ENCODE measurements at places on chromosomes 5 and 9.
A peak's percentile ranks its signal among the peaks of the same experiment; 100 is the strongest.

DNA sequence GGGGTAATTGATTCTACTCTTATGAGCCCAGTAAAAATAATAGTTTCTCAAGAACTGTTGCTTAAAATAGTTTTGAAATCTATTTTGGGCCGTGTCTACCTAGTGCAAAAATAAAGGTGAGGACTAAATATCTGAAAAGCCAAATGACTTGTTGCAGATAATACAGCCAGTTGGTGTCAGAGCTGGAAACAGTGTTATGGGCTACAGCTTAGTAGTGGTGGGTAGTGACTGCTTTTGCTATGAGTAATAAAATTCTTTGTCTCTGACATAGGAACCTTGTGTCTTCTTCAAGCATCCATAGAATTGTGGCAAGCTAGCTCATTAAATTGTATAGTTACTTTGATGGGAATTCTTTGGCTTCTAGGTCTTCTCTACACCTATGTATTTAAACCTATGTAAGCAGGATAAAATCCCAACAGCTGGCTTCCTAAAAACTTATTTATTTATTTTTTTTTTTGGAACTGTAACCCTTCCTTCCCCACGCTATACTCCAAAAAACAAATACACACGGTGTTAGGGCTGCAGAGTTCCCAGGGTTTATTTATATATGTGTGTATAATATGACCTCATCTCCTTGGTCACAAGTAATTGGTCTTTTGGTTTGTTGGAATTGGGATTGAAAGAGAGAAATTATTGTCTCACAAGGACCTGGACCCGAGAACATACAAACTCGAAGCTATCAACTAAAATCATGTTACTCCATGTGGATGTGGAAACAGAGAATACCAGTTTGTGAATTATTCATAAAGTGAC is 138.0 kb downstream of the NUDT12 start:
- DNase-seq = no peak

DNA sequence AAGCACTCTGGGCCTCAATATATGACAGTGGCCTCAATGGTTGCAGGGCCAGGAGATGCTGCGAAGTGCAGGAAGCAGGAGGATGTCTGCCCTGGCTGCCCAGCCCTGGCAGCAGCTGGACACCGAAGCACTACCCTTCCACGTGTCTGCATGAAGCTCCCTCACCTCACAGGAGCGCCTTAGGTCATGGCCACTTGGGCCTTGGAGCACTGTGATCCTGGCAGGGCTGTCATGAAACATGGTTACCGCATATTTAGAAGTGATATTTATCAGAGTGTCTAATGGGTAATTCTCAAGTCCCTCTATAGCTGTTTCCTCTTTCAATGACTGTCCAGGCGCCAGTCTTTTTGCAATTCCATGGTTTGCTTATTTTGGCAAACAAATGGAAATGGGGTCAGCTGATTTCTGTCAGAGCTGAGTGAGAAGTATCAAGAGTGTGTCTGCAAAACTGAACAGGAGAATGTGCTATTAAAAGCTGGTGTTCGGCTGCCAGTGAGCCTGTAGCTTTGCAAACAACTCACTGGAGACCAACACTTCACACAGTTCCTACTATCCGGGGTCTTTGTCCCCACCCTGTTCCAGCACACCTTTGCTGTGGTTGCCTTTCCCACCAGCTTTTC is 285.9 kb downstream of the KIF4B start:
- DNase-seq = no peak

- DNase-seq = no peak
These were observed 20.2 kb upstream of the N4BP3 start for GRCh38 chr5:178093134-178093533.

- no peak for DNase-seq
These were observed 80.2 kb downstream of the PJA2 start for GRCh38 chr5:109329333-109330237.

DNA sequence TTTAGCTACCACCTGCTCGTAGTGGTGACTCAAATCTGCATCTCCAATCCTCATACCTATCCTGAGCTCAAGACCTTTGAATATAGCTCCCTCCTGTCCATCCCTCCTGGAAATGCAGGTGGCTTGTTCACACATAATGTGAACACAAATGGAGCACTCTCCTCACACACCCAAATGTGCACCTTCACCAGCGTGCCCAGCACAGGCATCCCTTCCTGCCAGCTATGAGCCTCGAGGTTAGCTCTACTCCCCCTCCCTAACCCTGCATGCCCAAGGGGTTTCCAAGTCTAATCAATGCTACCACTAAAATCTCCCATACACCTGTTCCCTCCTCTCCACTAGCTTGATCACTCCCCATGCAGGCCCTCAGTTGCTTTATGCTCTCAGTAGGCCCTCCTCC is 2.2 kb upstream of the TGFBI start:
- no peak for DNase-seq

GRCh38 chr9:127133739-127134167 is 11.3 kb upstream of the ANGPTL2 start:
- DNase-seq = no peak

- peak; percentile 3 for DNase-seq
These were observed 756 bp upstream of the PRR7 start for GRCh38 chr5:177445917-177446199.

DNA sequence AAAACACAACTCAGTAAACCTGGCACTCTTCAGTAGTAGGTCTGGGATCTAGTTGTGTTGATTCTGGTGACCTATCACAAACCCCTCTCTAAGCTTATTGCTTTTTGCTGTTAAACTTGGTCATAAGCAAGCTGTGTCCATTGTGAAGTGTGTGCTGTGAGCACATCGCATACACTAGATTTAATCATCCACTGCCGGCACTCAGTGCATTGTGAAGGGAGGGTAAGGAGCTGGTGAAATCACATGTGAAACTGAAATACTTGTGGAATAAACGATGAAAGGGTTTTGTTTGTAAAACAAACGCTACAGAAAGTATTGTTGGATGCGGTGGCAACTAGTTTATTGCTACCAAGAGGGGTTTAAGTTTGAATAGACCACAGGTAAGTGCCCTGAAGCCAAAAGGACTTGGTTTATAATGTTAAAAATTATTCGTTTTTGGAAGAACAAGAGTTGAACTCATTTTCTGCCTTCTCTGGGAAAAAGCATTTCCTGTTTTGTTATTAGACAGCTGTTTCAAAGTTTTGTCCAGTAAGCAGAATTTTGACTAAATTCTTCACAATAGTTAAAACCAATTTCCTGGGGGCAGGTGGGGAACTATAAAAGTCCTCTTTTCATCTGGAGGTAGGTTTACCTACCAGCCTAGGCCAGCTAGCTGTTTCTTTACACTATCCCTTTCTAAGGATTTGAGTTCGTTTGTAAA is 24.6 kb downstream of the TJP2 start:
- DNase-seq = no peak

DNA sequence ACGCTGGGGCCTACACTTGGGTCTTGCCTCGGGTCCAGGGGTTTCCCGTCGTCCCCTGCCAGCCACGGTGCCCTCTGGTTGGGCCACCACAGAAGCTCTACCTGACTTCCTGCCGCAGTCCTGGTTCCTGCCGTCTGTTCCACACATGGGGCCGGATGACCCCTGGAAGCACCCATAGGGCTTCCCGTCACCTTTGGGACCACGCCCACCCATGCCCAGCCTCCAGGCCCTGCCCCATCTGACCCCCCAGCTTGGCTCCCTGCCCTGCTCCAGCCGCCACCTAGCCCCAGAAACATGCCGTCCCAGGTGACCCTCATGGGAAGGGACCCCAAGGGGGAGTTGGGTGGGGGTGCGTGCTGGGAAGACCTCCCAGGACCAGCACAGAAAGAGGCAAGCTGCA is 13.7 kb downstream of the MRPL36 start:
- no peak for DNase-seq

DNA sequence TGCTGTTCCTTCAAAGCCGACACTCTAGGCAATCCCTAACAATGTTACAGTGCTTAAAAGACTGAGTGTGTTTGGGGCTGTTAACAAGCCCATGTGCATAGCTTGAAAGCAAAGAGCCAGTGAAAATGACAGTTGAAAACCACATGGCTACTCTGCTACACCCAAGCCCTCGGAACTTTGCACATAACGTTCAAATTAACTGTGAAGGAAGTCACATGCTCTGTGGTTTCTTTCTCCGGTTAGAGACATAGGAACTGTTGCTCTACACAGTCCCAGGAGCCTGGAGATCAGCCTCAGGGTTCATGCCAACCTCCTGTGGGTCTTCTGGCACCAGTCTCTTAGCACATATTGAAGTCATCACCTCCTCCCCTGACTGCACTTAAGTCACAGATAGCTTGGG is 51.1 kb downstream of the C9orf152 start:
- no peak for DNase-seq

DNA sequence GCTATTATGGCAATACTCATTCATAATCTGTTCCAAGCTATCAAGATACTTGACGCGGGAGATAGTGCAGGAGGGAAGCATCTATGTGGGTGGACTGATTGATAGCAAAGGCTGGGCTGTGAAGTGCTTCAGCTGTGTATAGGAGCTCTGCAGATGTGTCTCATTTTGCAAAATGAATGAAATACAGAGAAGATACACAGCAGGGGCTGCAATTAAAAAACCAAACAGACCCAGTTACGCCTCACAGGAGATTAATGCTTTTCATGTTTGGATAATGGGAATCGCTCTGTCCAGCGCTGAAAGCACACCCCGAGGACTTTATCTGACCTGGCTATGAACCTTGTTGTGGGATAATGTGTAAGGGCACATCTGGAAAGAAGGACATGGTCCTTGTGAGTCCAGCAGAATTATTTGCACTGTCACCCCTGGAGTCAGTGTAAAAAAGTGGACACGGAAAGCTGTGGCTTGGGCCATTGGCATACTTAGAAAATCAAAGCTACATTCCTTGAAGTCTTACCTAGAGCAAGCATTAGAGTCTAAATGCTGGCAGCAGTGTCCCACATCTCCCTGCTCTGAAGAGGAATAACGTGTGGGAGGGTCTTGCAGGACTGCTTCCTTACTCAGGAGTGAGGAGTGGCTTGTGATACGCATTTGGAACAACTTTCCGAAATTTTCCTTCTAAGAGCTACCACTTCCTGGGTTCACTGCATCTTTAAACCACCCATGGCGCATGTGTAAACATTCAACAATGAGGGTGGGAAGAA is 2.6 kb downstream of the SH3RF2 start:
- no peak for DNase-seq

GRCh38 chr9:17905781-17906175 is 326.9 kb downstream of the SH3GL2 start:
- no peak for DNase-seq

DNA sequence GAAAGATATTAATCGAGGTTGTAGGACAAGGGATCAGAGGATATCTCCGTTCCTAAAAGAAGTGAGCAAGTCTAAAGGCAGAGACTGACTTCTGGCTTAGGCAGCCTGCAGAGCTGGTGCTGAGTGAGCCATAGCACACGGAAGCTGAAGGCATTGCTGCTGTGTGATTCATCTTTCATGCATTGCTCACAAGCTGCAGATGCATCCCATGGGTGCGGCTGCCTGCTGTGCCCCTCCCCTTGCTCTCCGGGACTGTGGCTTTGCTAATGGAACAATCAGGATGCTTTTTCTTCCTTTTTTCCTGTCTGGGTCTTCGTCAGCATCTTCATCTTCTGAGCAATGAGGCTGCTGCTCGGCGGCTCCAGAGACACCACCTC is 341.4 kb downstream of the DIRAS2 start:
- DNase-seq = no peak

GRCh38 chr5:43485406-43485805 is 1.7 kb upstream of the TMEM267 start:
- no peak for DNase-seq

DNA sequence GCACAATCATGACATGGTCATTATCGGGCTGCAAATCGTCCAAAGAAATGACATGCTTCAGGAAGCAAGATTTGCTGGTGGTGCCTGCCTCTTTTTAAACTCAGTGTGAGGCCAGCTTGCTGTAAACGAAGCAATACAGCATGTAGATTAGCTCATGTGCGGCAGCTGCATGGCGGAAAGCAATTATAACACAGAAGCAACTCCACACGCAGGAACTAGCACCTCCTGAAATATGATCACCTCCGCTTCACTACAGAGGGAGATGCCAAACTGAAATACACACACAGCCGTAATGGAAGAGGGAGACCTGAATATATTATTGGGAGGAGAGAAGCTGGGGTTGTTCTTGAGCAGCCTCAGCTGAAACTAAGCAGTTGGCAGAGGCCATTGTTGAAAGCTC is 312.5 kb downstream of the PSAT1 start:
- no peak for DNase-seq

DNA sequence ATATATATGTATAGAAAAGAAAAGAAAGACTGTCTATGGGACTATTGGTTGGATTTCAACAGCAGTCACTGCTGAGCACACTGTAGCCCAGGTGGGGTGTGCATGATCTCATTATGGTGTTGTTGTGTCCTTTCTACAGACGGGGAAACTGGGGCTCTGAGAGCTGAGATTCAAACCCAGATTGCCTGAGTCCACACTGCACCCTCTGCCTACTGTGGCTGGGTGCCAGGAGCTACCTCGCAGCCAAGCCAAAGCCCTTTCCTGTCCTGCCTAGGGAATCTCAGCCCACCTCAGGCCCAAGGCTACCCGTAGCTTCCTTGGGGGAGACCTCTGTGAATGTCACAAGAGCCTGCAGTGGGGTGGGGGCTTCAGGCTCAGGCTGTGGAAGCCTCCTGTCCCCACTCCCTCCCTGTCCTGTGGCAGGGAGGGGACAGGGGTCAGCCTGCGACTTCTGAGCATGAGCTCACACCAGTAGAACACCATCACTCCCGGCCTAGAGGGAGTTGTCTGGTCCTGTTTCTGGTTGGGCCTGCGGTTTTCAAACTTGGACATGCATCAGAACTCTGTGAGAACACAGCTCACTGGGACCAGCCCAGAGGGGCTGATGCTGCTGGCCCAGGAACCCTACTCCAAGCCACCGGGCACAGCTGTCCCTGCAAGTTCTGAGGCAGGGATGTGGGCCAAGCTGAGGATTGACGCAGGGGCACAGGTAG is 7.9 kb upstream of the NINJ1 start:
- no peak for DNase-seq

DNA sequence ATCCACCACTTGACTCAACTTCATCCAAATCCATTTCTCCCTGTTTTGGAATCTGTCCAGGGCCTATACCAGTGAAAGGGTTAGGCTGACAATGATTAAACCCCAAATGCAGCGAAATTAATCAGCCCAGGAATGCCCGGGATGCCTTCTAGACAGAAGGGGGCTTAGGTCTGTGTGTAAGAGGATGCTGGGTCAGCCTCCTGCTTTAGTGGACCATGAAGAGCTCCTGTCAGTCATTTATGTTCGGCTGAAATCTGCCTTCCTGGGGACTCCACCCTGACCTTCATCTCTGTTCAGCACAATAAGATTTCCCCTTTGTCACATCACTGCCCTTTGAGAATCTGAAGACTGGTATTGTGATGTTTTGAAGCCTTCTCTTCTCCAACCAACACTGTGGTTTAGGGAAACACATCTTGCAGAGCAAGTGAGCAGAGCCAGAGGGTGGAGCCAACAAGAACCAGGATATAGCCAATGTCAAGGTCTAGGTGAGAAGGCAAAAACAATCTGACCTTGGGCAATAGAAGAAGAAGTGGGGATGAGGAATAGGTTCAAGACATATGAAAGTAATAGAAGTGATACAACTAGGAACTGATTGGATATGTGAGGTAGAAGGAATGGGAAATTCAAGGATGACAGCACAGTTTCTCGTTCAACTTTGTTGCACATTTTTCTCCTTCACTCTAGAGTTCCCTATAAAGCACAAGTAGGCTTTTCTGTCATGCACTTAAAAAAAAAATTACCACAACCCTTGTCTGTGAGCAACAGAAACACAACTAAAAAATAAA is 234.4 kb downstream of the ARHGAP26 start:
- no peak for DNase-seq

Data from activated naive CD8-positive, alpha-beta T cell treated with anti-CD3 and anti-CD28 coated beads for 36 hours (primary cell).